ENCODE measurements at places on chromosomes 7 and 10.

- no peak for DNase-seq
Measured at GRCh38 chr7:17015598-17016031, 133.8 kb upstream of the AGR3 start.

GRCh38 chr10:5466451-5467206, 32.7 kb downstream of the CALML5 start:
- DNase-seq: no peak

GRCh38 chr10:79142522-79143309, 74.0 kb downstream of the ZMIZ1 start:
- DNase-seq: no peak

- no peak for DNase-seq
Measured at GRCh38 chr7:28784171-28784902, 173.8 kb downstream of the TRIL start.

- DNase-seq: no peak
Measured at GRCh38 chr10:6023661-6024333, 38.4 kb downstream of the IL2RA start.

- no peak for DNase-seq
Measured at GRCh38 chr7:101618916-101619315, 10.2 kb downstream of the MYL10 start.

- DNase-seq: no peak
Measured at GRCh38 chr7:138679793-138680192, 21.4 kb downstream of the SVOPL start.

DNA sequence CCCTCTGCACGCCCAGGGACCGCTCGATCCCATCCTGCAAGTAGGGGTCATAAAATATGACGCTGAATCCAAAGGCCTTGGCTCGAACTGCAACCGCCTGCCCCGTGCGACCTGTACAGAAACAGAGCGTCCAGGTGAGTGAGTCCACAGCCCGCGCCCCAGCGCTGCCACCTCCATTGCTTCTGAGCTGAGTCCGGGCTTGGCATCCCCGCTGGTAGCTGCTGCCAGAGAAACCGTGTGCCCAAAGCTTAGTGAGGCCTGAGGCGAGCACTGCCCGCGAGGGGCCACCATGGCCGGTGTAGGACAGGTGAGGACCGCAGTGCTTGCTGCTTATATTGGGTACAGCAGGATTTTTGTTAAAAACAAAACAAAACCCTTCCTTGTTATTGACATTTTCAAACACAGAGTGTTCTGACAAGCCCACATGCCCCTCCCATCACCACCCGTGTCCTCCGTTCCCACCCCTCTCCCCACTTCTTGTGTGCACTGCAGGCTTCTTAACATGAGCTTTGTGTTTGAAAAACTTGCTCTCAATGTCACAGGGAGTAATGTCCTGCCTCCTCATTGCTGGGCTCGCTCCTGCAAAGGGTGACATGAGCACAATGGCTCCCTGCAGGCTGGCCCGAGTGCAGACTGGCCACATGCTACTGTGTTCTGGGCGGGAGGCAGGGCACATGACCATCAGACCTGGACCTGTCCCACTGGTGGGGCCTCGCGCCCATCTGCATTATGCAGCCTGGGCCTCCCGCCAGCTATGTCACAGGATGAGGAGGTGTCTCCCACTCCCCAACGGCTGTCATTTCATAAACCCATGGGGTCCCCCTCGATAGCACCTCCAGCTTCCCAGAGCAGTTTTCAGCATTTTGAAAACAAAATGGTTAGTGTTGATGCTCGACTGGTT, 52.9 kb downstream of the ZRANB1 start:
- no peak for DNase-seq

DNA sequence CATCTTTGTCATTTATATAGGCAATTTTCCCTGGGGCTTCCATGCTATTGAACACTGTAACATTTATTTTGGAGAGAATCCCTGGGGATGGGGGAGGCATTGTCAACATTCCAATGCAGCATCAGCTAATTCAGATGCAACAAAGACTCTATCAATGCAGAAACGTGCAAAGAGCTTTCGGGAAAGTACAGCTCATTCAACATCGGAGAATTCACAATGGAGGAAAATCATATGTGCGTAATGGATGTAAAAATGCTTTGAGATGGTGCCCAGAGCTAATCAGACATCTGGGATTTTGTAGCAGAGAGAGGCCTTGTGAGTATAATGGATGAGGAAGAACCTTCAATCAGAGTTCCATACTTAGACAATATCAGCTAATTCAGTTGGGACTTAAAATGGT, 28.3 kb upstream of the FIS1 start:
- no peak for DNase-seq

GRCh38 chr7:135690566-135690965, 28.3 kb downstream of the STMP1 start:
- DNase-seq: no peak

GRCh38 chr10:48257407-48257961, 17.0 kb downstream of the FRMPD2 start:
- DNase-seq: no peak

DNA sequence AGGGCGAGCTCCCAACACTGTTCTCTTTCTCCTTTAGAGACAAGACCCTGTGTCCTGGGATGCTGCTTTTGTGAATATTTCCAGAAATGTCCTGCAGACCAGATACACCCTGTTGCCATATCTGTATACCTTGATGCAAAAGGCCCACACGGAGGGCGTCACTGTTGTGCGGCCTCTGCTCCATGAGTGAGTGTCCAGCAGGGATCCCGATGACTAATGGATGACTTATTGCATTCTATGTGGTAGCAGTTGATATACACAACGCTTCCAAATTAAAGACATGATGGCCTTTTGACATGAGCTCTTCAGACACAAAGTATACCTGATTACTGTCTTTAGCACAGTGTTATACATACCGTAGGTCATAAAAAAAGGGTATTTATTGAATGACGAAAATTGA, 45.0 kb upstream of the MGAM2 start:
- DNase-seq: no peak

Measured in T-helper 1 cell (primary cell).